Activated gamma-delta T cell treated with Interleukin-2 at 50 U/mL for 16 hours (primary cell): ENCODE measurements at places on chromosomes 3 and 15.
A peak's percentile ranks its signal among the peaks of the same experiment; 100 is the strongest.

DNA sequence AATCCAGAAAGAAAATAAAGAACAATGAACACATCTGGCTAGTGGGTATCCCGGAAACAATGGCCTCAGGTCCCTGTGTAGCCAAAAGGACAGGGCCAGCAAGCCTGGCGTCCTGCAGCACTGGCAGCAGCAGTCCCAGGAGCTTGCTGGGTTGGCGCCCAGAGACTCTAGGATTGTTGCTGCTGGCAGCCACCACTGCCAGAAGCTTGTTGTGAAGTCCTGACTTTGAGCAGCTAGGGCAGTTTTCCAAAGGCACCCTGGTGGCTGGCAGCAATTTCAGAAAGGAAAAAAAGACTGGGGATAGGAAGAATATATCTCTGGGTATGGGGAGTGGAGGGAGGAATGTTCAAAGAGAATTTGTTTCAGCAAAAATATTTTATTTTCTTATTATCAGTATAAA, 11.3 kb downstream of the SHQ1 start:
- DNase-seq: no peak

DNA sequence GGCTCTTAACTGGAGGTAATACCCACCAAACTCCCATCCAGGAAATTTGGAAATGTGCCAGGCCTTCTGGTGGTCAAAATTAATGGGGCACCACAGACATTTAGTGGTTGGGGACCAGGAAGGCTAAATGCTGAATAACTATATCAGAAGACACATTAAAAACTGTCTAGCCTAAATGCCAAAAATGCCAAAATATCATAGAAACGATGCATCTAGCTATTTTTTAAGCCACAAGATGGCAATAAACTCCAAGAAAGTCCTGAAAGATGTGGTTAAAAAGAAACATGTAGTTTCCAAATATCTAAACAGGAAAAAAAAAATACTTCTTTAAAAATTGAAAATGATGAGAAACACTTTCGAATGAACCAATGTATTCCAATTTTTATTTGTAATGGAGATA, 19.9 kb downstream of the CCDC14 start:
- no peak for DNase-seq

DNA sequence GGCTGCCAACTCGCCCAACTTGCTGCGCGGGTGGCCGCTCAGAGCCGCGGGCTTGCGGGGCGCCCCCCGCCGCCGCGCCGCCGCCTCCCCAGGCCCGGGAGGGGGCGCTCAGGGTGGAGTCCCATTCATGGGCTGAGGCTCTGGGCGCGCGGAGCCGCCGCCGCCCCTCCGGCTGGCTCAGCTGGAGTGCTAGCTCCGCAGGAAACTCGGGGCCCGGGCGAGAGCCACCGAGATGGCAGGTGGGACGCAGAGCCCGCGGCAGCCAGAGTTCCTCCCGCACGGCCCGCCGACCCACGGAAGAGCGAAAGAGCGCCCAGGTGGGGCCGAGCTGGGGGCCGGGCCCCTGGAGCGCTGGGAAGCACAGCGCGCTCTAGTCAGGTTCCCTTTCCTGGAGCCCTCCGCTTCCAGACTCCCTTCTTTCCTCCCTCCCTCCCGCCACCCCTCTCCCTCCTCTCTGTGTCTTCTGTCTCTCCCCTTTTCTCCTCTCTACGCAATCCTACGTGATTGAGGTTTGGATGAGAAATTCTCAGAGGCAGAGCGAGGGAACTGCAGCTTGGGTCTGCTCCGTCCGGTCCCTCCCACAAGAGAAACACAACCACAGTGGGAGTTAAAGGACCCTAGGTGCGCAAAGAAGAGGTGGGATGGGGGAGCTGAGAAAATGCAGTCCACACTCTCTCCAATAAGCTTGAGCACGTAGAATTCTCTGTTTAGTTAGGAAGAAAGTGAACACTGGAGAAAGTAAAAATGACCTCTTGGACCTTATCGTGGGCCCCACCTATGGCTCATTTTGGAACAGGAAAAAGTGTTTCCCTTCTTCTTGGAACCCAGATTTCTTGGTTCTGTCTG, 317.3 kb downstream of the FGF12 start:
- no peak for DNase-seq

DNA sequence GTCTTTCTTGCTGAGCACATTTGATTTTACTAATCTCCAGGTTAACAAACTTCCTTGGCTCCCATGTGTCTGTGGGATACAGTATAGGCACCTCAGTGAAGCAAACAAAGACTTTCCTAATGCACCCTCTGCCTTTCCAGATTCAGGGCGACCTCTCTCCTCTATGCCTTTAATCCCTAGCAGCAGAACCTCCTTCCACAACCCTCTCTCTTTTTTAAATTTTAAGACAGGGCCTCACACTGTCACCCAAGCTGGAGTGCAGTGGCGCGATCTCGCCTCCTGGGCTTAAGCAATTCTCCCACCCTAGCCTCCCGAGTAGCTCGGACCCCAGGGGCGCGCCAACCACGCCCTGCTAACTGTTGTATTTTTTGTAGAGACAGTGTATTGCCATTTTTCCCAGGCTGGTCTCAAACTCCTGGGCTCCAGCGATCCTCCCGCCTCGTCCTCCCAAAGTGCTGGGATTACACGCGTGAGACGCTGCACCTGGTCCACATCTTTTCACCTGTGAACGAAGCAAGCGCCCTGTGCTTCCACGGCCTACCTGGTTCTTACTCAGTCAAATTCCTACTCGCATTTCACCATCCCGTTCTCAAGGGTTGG, 1.7 kb upstream of the HACD3 start:
- no peak for DNase-seq

DNA sequence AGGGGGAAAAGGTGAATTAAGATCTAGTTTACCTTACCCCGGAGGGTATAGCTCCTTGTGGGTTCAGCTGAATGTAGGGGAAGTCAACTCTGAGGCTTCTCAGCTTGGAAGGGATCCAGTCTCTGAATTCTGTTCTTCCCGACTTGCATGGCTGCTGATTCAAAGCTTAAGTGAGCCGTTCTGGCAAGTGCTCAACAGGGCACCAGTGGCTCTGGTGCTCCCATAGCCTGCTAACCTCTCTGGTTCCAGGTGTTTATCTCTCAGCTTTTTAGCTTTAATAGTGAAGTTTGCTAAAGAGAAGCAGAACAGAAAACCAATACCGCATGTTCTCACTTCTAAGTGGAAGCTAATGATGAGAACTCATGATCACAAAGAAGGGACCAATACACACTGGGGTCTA, 46.3 kb upstream of the RBP1 start:
- DNase-seq: no peak

GRCh38 chr3:11554236-11554610, 89.5 kb downstream of the VGLL4 start:
- DNase-seq: no peak

- DNase-seq: no peak
Measured at GRCh38 chr3:176633511-176633910, 563.8 kb downstream of the TBL1XR1 start.

GRCh38 chr3:14260463-14260862, 81.8 kb downstream of the LSM3 start:
- no peak for DNase-seq

- DNase-seq: no peak
Measured at GRCh38 chr15:42135351-42135750, 21.1 kb downstream of the PLA2G4F start.

GRCh38 chr3:122975924-122976293, 51.7 kb downstream of the SEMA5B start:
- DNase-seq: peak; percentile 8

DNA sequence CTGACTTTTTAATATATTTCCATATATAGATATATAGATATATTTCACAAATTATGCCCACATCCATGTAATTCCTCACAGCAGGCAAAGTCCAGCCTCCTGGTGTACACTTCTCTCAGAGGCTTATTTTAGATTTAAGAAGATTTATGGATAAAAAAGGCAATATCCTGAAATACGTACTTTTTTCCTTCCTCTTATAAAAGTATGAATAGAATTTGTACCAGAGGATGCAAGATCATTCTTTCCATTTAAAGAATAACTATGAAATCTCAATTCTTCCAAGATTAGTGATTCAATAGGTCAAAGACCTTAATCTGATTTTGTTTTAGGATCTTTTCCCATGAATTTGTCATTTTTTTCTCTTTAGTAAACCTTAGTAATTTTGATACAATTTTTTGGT, 597.9 kb upstream of the TBL1XR1 start:
- no peak for DNase-seq

- DNase-seq: no peak
Measured at GRCh38 chr3:136979204-136979603, 21.4 kb downstream of the IL20RB start.

DNA sequence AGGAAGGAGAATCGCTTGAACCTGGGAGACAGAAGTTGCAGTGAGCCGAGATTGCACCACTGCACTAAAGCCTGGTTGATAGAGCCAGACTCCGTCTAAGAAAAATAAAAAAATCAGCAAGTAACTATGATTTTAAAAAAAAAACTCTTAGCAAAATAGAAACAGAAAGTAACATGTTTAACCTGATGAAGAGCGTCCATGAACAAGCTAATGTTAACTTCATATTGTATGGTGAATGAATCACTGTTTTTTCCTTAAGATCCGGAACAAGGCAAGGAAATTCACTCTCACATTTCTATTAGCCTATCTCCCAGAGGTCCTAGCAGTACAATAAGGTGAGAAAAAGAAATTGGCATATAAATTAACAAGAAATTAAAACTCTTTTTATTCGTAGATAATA, 69.0 kb downstream of the RFX7 start:
- DNase-seq: no peak

DNA sequence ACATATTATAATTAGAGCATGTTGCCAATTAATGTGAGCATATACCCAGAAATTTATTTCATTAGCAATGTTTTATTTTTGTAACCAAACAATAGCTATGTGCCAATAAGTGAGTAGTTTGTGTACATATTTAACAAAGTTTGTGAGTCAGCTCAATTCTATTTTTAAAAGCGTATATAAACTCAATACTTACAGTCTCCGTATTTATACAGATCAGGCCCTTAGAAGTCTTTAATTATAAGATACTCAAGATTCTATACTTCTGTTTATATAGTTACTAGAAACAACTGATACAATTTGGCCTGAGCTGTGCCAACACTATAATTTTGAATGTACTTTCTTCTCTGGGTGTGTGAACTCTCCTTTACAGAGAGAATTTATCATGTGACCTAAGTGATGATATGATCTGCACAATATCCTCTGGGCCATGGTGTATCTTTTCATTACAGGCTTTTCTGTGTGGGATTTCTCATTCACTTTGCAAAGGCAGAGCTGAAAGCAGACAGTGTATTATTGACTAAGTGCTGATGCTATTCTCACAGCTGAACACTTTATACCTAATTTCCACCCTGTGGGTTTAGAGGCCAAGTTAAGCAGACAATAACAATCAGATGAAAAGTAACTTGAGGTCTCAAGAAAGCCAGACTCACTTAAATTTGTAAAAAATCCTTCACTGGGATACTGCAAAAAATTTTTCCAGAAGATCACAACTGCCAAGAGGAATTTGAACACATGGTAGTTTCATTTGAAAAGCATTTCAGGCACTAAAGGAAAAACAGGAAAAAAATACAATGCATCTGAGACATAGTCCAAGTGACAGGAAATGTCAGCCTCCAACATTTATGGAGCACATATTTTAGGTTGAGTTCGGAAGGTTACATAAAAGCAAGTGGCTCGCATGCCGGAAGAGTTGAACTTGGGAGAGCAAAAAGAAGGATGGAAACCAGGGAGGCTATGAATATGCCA, 277.9 kb upstream of the SEMA6D start:
- no peak for DNase-seq

DNA sequence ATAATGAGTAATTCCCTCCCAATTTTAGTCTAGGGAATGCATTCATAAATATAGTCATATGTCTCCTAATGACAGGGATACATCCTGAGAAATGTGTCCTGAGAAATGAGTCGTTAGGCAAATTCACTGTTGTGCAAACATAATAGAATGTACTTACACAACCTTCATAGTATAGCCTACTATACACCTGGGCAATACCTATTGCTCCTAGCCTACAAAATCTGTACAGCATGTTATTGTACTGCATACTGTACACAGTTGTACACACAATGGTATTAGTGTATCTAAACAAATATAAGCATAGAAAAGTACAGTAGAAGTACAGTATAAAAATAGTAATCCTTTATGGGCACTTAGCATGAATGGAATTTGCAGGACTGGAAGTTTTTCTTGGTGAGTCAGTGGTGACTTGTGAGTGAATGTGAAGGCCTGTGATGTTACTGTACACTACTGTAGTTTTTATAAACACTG, 6.6 kb downstream of the DTWD1 start:
- DNase-seq: no peak

DNA sequence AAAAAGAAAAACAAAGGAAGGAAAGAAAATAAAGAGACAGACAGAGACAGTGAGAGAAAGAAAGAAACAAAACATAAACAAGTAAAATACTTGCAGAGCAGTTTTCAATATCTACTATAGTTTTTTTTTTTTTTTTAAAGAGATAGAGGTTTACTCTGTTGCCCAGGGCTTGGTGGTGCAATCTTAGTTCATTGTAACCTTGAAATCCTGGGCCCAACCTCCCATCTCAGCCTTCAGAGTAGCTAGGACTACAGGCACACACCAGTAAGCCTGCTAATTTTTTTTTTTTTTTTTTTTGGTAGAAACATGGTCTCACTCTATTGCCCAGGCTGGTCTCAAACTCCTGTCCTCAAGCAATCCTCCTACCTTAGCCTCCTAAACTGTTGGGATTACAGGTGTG, 23.1 kb downstream of the CLASP2 start:
- no peak for DNase-seq

DNA sequence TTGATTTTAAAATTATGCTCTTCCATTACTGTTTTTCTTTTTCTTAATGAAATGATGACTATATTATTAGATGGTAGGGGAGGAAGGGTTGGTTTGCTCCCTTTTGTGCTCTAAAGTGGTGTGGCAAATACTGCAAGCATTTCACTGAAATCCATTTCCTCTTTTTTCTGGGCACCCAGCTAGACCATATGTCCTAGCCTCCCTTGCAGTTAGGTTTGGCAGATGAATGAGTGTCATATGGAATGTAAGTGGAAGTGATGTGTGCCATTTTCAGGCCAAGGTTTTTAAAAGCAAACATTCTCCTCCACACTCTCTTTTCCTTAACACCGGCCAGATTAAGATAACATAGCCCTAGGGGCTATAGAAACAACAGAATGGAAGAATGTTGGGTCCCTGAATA, 363.0 kb downstream of the FGF12 start:
- no peak for DNase-seq

DNA sequence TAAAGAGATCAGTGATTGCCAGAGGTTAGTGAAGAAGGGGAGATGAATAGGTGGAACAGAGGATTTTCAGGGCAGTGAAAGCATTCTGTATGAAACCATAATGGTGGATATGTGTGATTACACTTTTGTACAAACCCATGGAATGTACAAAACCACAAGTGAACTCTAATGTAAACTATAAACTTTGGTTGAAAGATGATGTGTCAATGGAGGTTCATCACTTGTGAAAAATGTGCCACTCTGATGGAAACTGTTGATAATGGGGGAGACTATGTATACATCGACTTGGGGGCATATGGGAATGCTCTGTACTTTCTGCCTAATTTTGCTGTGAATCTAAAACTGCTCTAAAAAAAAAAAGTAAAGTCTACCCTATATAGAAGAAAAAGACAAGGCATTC, 68.7 kb upstream of the ARHGEF3 start:
- DNase-seq: no peak

- no peak for DNase-seq
Measured at GRCh38 chr3:145865399-145866018, 295.5 kb downstream of the PLOD2 start.
